MCF 10A (cell line): ENCODE measurements at places on chromosomes 11 and 22. TPM values are rescaled to one million over a fixed set of nuclear protein-coding genes. Genes with fewer than 3 reads are reported as not detected.

The SLC39A13 gene
- 56.2 and 56.5 TPM in 2 replicates for total RNA-seq

DNA sequence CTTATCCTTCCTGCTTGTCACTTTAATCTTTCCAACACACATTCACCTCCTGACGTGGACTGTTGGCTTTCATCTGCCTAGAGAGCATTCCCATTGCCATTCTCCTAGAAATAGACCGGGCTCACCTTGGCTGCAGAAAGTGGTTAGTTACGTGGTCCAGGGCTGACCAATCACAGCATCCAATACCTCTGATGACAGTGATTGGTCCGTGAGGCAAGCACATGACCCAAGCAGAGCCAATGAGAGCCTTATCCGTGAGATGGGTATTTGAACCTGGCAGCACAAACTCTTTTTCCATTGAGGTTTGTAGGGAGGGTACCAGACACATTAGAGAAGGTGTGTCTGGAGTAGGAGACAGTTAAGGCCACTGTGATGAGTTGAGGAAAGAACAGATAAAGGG, 85.8 kb downstream of the MIAT start:
- no peak for DNase-seq

DNA sequence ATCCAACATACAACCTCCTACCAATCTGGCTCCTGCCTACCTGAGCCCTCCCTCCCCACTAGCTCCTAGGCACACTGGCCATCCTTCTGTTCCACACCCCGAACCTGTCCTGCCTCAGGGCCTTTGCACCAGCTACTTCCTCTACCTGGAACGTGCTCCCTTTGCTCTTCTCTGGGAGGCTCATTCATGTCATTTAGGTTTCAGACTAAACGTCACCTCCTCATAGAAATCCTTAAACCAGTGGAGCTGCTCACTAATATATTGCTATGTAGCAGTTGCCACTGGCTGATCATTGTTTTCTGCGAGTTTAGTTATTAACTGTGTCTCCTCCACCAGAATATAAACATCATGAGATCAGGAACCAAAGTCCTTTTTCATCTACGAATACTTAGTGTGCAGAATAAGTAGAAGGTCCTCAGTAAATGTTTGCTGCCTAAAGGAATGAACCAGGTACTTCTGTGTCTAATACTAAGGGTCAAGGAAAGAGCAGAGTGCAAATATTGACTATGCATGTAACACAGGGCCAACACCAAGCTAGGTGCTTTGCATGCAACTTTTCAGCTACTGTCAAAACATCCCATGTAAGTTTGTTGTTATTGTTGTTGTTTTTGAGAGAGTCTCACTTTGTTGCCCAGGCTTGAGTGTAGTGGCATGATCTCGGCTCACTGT, 277.6 kb upstream of the SYN3 start:
- DNase-seq: no peak

DNA sequence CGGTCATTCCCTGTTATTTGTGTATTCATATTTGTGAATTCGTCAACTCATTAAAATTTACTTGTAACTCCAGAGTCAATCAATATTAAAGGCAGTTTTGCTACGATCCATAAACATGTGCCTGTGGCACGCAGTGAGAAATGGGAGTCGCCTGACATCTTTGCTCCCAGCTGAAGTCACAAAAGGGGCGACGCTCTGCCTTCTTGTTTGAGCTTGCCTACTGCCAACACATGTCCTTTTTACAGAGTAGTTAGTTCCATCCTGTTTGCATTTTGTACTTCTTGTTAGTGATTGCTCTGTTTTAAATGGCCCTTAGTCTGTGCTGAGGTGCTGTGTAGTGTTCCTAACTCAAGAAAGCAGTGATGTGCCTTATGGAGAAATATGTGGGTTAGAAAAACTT, 305.3 kb downstream of the ETS1 start:
- DNase-seq: no peak

The C22orf42 gene
- not detected in 2 replicates for total RNA-seq

GRCh38 chr11:117107701-117108590, 9.7 kb upstream of the SIK3 start:
- peak; percentile 25 for DNase-seq

DNA sequence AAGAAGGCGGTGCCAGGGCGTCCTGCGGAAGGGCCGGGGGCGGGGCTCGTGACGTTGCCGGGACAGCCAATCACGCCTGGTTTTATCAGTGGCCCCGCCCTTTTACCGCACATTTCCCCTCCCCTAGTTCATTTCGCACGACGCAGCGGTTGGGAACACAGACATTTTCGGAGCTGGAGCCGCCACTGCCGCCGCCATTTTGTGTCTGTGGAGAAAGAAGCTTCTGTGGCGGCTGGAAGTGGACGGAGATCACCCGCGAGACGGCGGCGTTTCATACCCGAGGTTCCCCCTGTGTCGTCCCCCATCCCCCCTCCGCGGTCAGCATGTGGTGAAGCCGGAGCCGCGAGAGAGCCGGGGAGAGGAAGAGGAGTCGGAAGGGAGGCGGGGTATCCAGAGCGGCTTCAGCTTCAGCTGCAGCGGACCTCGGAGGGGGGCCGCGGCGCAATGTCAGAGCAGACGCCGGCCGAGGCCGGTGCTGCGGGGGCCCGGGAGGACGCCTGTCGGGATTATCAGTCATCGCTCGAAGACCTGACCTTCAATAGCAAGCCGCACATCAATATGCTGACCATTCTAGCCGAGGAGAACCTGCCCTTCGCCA, at the start of gene PCF11:
TSS of gene PCF11 (plus strand) at position 136 of the 598 bp plus-strand sequence. CDS start at position 445, 309 bp downstream.
- DNase-seq: no peak

The SEPTIN5 gene
- total RNA-seq: 2.0 and 3.5 TPM in 2 replicates

GRCh38 chr11:66371627-66372415, at the start of gene SLC29A2:
TSS of gene SLC29A2 (minus strand) at chr11:66371760. CDS start at chr11:66371591, 169 bp downstream.
- peak; percentile 81 for DNase-seq

The OSBP2 gene
- 276 and 338 TPM in 2 replicates for total RNA-seq

DNA sequence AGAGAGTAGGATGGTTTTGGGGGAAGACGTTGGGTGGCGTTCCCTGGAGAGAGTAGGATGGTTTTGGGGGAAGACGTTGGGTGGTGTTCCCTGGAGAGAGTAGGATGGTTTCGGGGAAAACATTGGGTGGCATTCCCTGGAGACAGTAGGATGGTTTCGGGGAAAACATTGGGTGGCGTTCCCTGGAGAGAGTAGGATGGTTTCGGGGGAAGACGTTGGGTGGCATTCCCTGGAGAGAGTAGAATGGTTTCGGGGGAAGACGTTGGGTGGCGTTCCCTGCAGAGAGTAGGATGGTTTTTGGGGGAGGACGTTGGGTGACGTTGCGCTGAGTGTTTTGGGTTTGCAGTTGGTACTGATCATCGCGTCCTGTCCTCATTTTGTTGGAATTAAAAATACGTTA, 28.2 kb downstream of the IGHMBP2 start:
- DNase-seq: no peak

GRCh38 chr11:1832211-1832919, 2.4 kb upstream of the SYT8 start:
- no peak for DNase-seq

The MED17 gene
- 42.2 and 43.9 TPM in 2 replicates for total RNA-seq

The TIGD3 gene
- 0.14 TPM in 1 of 2 replicates, not detected in the other for total RNA-seq

GRCh38 chr11:1162138-1162475, 4.4 kb downstream of the MUC5AC start:
- DNase-seq: no peak

The DRG1 gene
- total RNA-seq: 84.8 and 101 TPM in 2 replicates

The OR8D2 gene
- not detected in 2 replicates for total RNA-seq

DNA sequence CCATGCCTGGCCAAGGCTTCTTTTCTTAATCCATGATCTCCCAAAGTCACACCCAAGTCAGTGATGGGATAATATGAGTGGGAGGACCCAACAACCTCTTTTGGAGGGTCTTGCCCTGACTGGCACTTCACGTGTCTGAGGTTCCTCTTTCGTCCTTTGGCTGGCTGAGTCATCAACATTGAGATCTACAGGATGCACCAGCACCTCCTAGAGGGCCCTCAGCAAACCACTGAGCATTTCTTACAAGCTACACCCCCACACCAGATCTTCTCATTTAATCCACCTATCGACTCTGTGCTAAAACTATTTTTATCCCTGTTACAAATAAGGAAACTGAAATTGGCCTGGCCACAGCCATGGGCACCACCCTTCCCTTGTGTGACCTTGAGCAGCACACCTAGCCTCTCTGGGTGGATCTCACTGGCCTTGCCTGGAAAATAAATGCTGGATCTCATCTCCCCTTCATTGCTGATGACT, 63.4 kb downstream of the FLI1 start:
- peak; percentile 60 for DNase-seq

The SLC25A1 gene
- 41.0 and 53.9 TPM in 2 replicates for total RNA-seq

The C11orf97 gene
- not detected in 2 replicates for total RNA-seq

DNA sequence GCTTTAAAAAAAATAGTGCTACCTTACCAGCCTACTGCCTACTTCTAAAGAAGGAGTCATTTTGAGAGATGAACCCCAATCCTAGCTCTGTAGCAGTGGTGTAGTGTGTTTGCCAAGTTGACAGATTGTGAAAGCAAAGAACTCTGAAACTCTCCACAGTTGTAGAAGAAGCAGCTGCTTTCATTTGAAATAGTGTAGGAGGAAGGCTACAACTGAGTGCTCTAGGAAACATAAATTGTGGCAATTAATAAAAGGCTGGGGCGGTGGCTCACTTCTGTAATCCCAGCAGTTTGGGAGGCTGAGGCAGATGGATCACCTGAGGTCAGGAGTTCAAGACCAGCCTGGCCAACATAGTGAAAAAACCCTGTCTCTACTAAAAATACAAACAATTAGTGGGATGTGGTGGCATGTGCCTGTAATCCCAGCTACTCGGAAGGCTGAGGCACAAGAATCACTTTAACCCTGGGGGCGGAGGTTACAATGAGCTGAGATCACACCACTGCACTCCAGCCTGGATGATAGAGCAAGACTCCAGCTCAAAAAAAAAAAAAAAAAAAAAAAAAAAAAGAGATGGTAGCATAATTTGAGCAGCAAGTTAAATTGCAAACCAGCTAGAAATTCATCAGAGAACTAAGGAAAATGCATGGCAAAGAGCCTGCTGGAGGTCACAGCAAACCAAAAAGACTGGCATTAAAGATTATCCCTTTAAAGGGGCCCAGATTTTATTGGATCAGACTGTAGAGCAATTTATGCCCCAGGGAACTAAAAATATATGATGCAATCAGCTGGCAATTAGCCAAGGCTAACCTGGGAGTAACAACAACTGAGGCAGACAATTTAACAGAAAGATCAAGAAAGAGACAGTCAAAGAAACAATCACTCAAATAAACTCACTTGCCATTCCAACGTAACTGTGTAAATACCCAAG, 112.6 kb downstream of the LUZP2 start:
- no peak for DNase-seq

DNA sequence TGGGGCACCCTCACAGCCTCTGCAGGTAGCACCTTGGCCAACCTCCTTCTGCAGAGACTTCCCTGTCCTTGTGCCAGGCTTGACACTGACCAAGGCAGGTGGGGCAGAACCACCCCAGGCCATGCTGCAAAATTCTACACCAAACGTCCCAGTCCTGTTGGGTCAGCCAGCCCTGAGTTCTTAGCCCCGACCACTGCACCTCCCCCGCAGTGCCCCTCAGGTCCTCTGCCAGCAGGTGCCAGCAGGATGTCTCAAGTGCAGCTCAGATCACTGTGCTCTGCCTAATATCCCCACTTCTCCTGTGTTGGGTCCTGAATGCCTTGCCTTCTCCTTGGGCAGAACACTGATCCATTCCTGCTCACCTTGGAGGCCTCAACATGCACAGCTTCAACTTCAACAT, 999.7 kb downstream of the TBC1D22A start:
- DNase-seq: no peak

- no peak for DNase-seq
Measured at GRCh38 chr11:14361951-14362350, 3.0 kb upstream of the RRAS2 start.

- DNase-seq: no peak
Measured at GRCh38 chr11:3220101-3220500, 1.5 kb upstream of the MRGPRG start.

The MRPL49 gene
- total RNA-seq: 76.9 and 79.0 TPM in 2 replicates

The MRGPRE gene
- total RNA-seq: not detected in 2 replicates

GRCh38 chr22:31206896-31207687, 5.0 kb upstream of the LIMK2 start:
- peak; percentile 42 for DNase-seq

- no peak for DNase-seq
Measured at GRCh38 chr11:44611088-44611487, 45.6 kb downstream of the CD82 start.

The WNT7B gene
- 0.28 and 0.39 TPM in 2 replicates for total RNA-seq

DNA sequence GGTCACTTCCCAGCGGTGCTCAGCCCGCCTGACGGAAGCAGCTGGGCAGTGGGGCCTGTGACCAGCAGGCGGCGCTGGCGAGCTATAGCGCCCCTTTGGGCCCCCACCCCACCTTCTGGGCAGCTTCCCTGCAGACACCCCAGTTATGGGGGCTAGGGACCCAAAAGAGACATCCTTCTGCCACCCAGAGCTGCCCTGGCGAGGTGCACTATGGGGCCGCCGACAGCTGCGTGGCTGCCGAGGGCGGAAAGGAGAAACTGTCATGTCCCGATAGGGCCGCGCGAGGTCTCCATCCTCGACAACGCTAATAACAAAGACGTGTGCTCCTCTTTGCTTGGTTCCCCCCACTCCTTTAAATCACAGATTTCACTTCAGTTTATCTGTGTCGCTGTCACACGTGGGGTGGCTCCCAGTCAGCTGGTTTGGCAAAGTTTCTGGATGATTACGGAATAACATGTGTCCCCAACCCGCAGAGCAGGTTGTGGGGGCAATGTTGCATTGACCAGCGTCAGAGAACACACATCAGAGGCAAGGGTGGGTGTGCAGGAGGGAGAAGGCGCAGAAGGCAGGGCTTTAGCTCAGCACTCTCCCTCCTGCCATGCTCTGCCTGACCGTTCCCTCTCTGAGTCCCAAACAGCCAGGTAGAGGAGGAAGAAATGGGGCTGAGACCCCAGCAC, 673 bp upstream of the MYO7A start:
- DNase-seq: peak; percentile 43

The NUDT8 gene
- total RNA-seq: 3.6 and 6.9 TPM in 2 replicates

The APOA5 gene
- total RNA-seq: not detected in 2 replicates

The KLHL35 gene
- not detected in 2 replicates for total RNA-seq

DNA sequence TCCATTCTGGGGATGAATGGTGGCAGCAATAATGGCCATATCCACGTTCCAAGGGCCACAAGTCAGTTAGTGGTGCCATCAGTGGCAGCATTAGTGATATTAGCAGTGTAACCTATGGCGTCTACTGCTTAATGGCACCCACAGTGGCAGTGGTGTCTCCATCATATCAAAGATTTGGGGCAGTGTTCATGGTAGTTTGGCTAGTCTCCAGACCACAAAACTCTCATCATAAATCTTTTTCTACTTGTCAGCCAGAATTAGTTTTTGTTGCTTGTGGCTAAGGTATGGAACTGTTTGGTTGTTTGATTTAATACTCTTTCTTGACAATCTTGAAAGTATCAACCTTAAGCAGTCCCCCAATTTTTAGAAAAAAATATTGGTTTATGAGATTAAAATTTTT, 45.1 kb upstream of the DEUP1 start:
- no peak for DNase-seq
